CD4-positive, alpha-beta T cell treated with Interleukin-21 for 1 hour (primary cell): ENCODE measurements at places on chromosomes 3 and 15.
A peak's percentile ranks its signal among the peaks of the same experiment; 100 is the strongest.

DNA sequence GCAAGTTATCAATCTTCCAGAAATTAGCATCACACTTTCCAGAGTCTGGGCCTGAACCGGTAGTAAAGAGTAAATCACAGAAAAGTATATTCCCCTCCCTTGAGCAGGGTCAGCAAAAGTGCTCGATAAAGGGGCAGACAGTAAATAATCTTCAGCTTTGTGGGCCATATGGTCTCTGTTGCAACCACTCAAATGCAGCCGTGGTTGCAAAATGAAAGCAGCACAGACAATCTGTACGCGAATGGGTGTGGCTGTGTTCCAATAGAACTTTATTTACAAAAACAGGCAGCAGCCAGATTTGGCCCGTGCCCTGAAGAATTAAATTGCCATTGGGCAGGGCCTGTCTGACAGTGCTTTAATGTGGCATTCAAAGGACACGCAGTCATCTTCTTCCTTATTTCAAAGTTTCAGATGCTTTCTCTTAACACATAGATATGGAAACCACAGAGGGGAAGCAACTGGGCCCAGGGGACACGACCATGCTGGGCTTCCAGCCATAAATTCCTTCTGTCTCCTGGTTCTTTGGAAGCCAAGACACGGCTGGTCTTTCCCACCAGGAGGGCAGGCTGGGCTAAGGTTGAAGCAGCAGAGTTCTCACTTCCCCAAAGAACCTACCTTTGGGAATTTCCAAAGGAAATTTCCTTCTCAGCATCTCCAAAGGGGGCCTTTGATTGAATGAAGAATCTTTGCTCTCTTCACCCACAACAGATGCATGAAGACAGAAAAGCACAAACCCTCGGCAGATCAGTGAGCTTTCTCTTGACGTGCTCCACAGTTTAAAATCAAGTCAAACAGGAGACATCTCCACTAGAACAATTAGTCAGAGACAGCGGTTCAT lies 489.8 kb upstream of the PROK2 start:
- DNase-seq: peak; percentile 47

DNA sequence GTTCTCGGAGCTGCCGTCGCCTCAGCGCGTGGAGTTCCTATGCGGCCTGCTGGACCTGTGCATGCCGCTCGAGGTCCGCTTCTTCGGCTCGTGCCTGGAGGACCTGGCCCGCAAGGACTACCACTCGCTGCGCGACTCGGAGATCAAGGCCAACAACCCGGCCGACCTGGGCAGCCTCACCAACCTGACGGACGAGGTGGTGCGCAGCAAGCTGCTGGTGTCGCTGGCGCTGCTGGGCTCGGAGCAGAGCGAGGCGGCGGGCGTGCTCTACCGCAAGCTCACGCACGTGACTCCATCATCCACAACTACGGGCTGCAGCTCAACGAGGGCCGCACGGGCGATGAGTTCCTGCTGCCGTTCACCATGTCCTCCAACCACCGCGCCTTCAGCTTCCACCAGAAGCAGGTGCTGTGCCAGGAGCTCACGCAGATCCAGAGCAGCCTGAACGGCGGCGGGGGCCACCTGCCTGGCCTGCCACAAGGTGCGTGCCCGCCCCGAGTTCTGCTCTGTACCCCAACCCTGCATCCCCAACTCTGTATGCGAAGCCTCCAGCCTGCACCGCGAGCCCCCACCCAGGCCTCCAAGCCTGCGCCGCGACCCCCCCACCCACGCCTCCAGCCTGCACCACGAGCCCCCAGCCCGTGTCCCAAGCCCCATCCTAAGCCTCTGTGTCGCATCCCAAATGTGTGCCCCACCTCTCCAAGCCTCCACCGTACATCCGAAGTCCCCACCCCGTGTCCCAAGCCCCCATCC lies 178.2 kb downstream of the OR4M2 start:
- DNase-seq: no peak

DNA sequence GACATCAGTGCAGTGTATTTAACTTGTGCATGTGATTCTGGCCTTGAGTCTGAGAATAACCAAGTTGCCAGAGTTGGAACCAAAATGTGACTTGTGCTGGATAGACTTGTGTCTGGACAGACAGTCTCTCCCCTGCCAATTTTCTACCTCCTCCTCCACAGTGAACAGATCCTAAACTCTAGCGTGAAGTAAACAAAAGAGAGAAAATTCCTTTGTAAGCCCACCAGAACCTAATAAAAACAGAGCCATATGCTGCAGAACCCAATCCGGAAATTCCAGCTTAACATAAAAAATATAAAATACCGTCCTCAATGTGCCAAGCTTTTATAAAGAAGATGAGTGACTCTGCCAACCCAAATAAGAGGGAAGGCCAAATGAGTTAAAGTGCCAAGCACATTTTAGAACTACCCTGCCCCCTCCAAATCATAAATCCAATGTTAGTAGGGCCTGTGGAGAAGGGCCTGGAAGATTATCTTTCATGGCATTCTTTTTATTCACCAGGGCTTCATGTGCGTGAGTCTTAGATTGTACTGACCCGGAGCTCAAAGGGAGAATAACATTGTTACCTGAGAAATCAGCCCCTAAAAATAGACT lies 344.6 kb upstream of the PROK2 start:
- no peak for DNase-seq

GRCh38 chr3:169430707-169431404 lies 232.7 kb downstream of the MECOM start:
- DNase-seq: no peak

GRCh38 chr15:58898150-58898680 lies 35.3 kb downstream of the SLTM start:
- DNase-seq: no peak
